ENCODE measurements at places on chromosomes 5 and 9.

- no peak for DNase-seq
Measured at GRCh38 chr9:125360601-125361000, 99.0 kb downstream of the GAPVD1 start.

DNA sequence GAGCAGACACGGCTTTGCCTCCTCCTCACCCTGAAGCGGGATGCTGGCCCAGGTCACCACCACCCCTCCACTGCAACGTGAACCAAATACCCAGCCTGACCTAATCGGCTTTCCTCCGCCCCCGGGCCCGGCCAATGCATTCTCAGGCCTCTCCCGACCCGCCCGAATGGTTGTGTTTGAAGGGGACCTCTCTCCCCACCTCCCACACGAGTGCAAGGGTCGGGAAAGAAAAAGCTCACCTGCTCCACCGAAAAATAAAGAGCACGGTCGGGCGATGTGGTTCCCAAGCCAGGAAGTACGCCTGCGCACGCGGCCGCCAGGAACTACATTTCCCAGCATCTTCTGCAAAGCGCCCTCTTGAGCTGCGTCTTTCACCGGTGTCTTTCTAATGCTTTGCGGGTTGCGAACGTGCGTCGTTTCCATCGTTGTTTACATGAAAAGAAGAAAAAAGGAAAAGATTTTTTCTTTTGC lies at the start of gene ZNF883:
Gene ZNF883, minus strand, starts transcription at position 282 of the 471 bp plus-strand sequence.
- no peak for DNase-seq

DNA sequence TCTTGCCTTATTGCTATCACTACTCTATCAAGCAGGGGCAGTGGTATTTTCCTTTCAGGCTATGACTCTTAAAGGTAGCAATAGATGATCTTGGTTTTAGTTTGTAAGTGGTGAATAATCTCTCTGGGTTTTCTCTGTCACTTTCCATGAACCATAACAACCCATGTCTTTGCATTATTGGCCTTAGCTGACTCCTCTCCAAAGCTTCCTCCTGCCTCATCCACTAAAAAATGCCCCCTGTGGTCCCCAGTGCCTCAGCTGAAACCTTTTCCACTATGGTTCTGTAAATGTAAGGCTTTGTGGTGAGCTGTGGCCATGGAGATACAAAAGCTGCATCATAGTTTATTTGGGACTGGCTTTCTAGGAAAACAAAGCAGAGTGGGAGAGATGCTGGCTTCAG lies 128.8 kb downstream of the GPBP1 start:
- DNase-seq: no peak

GRCh38 chr5:147658293-147658932 lies 124.1 kb downstream of the JAKMIP2 start:
- no peak for DNase-seq

DNA sequence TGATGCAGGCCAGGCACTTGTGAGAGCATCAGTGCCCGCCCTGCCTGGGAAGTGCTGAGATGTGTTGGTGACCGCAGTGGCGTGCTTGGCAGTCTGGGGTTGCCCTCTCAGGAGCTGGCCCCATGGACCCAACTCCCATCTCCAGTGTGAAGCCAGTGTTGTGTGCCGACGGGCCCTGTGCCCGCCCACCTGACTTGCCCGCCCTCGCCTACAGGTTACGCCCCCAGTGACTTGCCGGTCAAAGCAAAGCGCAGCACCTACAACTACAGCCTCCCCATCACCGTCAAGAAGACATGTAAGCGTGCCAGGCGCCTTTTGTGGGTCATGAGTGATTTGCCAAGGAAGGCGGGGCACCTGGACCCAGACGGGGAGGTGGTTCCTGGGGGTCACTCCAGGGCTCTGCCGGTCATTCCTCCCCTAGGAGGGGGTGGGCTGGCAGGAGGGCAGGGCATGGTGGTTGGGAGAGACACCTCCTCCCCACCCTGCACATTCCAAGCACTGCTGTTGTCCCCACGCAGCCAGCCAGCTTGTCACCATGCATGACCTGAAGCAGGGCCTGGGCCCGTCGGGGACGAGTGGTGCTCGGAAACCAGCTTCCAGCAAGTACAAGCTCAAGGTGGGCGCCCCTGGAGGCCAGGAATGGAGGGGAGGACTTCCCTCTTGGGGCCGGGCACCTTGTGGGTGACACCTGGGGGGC lies 7.4 kb upstream of the CEL start:
- DNase-seq: no peak

DNA sequence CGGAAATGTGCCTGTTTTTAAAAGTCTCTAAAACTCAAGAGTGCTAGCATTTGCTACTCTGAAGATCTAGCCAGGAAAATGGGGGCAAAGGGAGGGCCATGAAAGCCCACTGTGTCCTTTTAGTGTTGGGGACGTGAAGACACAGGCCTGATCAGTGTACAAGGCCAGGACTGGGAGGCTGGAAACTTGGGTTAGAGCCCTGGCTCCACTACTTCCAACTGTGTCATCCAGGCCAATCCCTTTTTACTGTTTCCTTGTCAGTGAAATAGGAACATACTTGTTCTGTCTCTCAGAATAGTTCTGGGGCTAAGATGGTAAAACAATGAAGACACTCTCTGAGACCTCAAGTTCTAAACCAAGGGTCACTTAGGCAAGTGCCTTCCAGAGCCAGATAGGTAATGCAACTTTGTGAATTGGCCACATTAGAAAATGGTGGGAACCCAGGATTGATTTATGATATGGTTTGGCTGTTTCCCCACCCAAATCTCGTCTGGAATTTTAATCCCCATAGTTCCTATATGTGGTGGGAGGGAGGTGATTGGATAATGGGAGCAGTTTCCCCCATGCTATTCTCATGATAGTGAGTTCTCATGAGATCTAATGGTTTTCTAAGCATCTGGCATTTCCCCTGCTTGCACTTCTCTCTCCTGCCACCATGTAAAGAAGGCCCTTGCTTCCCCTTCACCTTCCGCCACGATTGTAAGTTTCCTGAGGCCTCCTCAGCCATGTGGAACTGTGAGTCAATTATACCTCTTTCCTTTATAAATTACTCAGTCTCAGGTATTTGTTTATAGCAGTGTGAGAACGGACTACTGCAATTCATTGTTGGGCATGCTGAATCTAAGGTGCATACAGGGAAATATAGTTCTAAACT lies 30.4 kb upstream of the B4GALT1 start:
- DNase-seq: no peak

DNA sequence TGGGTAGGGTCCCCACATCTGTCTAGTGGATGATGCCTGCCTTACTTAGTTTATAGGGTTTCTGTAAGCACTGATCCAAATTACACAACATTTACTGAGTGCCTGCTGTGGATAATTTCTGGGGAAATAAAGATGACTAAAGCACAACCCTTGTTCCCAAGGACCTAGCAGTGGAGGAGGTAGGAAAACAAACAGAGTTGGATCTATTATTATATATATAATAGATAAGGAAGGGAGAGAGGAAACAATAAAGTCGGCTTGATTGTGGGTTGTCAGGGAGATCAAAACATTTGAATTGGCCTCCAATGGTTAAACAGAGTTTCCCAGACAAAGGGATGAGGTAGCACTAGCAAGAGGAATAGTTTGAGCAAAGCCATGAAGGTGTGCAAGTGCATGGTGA lies 14.0 kb downstream of the IL33 start:
- DNase-seq: no peak

DNA sequence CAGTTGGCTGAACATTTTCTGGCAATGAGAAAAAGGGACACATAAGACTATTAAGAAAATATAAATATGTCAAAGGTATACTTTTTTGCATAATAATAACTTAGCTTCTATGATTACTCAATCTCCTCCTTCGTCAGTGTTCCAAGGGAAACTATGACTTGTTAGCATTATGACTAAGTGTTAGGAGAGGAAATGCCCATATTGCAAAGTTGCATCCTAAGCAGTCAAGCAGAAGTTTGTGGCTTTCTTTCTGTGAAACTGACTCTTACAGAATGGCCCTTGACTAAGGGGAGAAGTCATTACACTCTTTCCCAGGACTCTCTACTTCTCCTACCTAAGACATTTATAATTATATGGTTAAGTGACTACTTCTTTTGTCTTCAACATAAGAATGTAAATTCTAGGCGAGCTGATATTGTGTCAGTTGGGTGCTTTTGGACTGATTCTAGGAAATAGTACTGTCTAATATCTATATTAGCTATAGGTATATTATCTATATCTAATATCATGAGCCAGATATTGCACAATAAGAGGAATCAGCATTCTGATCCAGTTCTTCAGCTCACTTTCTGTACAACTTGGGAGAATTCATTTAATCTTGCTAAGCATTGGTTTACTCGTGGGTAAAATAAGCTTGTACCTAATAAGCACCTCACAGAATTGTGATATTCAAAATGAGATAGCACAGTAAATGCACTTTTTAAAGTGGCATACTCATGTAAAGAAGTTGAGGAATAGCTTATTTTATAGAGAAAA lies 16.4 kb upstream of the SPINK6 start:
- no peak for DNase-seq

DNA sequence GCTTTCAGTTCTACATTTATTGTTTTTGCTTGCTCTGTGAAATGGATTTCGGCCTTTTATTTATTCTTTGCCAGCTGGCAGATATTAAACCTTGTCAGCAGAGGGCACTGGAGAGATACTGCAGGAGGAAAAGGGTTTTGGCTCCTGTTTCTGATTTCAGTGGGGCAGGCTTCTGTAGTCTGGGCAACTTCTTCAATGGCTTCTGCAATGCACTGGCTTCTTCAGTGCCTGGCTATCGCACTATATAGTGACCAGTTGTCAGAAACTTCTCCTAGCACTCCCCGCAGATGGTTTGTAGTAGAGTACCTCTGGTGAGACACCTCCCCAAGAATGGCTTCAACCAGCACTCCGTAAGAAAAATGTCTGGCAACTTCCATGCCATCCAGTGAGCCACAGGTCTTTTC lies 3.2 kb upstream of the NFX1 start:
- DNase-seq: no peak

DNA sequence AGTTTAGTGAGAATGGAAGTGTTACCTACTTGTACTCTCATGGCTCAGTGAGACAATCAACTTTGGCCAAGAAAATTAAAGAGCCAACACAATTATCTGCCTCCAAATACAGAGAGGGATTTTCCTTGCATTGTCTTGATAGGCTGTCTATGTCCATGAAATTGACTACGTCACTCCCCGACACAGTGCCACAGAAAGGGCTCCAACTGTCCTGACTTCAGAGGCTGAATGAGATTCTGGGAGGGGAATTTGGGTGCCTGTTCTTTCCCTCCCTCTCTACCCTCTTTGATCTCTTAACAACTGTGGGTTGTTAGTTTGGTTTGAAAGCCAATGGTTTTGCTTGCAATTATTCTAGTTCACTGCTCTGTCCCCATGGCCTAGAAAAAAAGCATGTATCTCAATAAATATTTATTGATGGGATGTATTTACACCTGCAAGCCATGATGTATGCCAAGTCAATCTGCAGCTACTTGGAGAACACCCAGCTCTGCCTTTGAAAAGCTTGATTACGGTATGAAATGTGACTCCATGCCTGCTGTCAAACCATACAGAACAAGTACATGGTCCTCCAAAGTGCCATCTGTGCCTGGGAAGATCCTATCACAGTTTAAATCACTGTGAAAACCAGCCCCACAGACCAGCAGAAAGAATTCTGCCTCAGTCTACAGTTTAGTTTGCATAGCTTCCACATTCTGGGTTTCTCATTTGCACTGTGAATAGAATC lies 37.3 kb downstream of the CAPSL start:
- DNase-seq: no peak

DNA sequence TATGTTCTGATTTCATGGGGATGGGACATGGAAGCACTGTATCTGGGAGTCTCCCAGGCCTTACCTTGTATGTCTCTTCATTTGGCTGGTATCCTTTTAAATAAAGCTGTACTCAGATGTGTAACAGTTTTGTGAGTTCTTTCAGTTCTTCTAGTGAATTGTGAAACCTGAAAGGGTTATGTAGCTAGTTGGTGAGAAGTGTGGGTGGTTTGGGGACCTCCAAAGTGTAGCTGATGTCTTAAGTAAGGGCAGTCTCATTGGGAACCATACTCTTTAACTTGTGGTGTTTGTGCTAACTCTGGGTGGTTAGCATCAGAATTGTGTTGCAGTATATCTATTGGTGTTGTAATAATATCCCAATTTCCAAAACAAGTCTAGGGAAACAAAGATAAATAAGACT lies 166.9 kb upstream of the CCNH start:
- DNase-seq: no peak

- DNase-seq: no peak
Measured at GRCh38 chr9:126675147-126675467, 61.4 kb downstream of the LMX1B start.

DNA sequence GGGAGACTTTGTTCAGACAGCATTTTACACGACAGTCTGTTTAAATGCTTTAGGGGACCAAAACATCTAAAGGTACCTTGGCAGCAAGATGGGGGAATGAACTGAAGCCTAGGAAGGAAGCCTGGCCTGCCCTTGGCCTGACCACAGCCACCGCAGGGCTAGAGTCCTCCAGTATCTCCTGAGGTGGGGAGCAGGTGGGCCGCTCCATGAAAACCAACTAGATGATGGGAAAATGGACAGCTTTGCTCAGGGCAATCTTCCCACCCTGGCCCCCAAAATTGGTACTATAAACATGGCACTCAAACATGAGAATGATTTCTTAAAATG lies 153.3 kb downstream of the AUH start:
- DNase-seq: no peak

- DNase-seq: no peak
Measured at GRCh38 chr9:129878291-129878690, 43.0 kb downstream of the USP20 start.

- no peak for DNase-seq
Measured at GRCh38 chr9:4489919-4490704, at the start of gene SLC1A1. Gene SLC1A1 (plus strand): TSS chr9:4490468. CDS start chr9:4490680, 212 bp downstream.

DNA sequence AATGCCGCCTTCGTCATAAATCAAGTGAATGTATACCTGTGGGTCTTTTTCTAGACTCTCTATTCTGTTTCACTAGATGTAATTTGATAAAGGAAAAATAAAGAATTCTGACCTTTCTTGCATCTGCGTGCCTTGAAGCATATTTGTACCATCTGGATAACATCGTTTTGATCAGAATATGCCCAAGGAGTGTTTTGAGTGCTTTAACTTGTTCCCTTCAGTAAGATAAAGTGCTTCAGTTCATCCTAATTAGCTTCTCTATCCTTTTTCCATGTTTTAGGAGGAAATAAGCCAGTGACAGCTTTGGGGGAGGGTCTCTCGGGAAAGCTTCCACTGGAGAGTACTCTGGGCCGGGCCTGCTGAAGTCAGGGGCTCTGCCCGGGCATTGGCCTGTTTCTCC lies 113.5 kb upstream of the DAP start:
- no peak for DNase-seq

- DNase-seq: no peak
Measured at GRCh38 chr5:175629261-175629660, 28.6 kb upstream of the HRH2 start.

DNA sequence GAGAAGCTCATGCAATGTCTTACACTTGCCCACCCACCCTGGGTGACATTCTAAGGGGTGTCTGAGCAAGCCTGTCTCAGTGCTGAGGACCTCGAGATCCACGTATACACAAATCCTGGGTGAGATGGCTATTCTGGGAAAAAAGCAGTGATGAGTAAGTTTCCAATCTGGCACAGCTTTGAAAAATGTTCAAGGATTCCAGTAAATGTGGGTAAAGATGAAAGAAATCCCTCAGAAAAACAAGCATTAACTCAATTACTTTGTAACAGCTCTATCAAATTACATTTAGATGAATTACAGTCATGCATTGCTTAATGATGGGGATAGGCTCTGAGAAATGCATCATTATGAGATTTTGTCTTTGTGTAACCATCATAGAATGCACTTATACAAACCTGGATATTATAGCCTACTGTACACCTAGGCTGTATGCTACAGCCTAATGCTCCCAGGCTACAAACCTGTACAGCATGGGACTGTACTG lies 26.9 kb downstream of the GOLM1 start:
- DNase-seq: no peak

GRCh38 chr5:170755679-170756456 lies 27.7 kb upstream of the GABRP start:
- DNase-seq: no peak

GRCh38 chr9:111149018-111149759 lies 110.9 kb upstream of the LPAR1 start:
- DNase-seq: no peak
